Motor neuron (in vitro differentiated cells): ENCODE measurements at places on chromosomes 5 and 9. TPM values are rescaled to one million over a fixed set of nuclear protein-coding genes. Genes with fewer than 3 reads are reported as not detected.

The PTCH1 gene
- total RNA-seq = 2.2 and 7.7 TPM in 2 replicates

The RABEPK gene
- 30.1 and 32.2 TPM in 2 replicates for total RNA-seq

The THG1L gene
- total RNA-seq = 9.6 and 12.1 TPM in 2 replicates

- peak; percentile 75 for ATAC-seq
Measured at GRCh38 chr5:30040488-30041118, 1152.9 kb upstream of the CDH6 start.

GRCh38 chr5:74336297-74336696 is 304.2 kb downstream of the ENC1 start:
- ATAC-seq = peak; percentile 48

DNA sequence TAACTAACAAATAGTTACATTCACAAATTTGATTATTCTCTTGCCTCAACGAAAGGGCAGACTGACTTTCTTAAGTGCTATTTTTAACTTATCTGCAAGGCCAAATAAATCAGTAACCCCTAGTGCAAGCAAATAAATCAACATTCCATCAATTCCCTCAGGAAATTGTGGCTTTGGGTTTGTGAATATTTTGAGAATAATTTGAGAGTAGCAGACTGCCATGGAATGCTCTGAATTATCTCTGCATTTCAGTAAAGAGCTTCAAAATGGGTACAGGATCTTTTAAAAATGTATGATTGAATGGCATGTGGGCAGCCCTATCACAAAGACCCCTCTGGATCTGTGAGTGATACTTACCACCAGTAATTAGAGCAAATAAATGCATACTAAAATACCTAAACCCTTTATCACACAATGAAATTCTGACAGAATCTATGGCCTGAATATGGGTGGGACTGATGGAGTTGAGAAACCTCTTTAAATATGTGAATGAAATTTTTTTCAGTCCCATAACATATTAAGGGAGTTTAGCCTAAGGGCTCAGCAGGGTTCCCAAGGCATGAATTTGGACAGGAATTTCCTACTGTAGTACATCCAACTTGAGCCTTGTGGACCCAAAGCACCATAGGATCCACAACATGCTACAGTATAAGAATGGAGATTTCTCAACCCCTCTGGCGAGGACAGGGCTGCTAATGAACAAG is 92.5 kb upstream of the ITGA2 start:
- ATAC-seq = no peak

GRCh38 chr5:149323621-149324205 is 21.6 kb upstream of the GRPEL2 start:
- ATAC-seq = no peak

DNA sequence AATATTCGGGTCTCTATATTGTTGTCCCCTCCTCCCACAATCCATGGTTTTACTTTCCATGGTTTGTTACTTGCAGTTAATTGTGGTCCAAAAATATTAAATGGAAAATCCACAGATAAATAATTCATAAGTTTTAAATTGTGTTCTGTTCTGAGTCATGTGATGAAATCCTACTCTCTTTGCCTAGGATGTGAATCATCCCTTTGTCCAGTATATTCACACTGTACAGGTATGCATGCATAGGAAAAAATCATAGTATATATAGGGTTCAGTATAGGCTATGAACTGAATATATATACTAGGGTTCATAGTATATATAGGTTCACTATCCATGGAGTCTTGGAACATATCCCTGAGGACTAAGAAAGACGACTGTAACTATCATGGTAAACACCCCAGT is 19.6 kb downstream of the INSYN2B start:
- no peak for ATAC-seq

- ATAC-seq = peak; percentile 48
Measured at GRCh38 chr5:9194509-9194908, 351.4 kb downstream of the SEMA5A start.

DNA sequence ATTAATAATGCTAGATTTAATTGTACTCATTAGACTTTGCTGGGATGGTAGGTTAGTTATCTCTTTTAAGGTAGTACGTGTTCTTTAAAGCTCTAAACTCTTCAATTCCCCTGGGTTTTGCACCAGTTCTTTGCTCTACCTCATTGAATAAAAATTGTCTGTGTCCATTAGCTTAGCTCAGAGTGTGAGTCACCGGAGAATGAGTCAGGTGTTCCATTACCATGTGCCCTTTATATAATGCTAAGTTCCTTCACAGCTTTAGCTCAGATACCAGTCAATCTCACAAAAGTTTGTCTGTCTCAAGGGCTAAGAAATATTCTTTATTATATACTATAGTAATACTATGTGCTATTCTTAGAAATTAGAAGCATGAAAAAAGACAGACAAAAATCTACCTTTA is 339.4 kb downstream of the PRELID2 start:
- ATAC-seq = peak; percentile 93
